ENCODE measurements at places on chromosomes 5 and 9. TPM values are rescaled to one million over a fixed set of nuclear protein-coding genes. Genes with fewer than 3 reads are reported as not detected.

DNA sequence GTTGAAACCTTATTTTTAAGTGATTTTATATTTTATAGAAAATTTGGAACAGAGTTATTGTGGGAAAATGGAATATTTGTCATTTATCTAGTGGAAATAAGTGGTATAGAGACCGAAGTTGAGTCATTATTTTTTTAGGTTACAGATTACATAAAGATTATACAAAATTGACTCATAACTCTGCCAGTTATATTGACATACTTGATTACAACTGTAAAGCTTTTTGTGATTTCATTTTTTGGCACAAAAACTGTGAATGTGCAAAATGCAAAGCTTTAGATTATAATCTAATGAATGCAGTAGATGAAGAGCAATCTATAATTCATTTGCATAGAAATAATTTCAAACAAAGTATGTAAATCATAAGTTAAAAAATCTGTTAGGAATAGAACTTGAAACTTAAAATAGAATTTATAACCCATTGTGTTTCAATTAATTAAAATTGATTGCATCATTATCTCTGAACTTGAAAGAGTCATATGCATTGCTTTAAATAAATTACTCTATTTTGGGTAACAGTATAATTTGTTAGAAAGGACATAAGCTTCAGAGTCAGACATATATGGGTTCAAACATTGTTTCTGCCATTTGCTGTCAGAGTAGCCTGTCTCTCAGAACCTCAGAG lies 280.4 kb downstream of the FER start:
- no peak for DNase-seq

DNA sequence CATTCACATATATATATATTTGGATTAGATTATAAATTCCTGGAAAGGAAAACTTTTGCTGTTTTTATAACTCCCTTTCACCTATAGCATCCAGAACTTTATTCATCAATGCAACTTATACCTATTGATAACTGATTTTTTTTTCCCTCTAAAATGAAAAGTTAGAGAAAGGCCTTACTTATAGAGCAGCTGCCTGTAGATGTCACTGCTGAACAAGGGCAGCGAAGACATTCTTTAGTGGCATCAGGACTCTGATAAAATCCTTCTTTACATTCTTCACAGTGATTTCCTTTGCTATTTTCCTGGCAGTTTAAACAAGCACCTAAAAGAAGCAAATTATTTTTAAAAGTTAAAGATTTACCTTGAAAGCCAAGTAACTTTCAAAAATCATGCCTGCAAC lies 32.3 kb upstream of the CDK5RAP2 start:
- DNase-seq = no peak

DNA sequence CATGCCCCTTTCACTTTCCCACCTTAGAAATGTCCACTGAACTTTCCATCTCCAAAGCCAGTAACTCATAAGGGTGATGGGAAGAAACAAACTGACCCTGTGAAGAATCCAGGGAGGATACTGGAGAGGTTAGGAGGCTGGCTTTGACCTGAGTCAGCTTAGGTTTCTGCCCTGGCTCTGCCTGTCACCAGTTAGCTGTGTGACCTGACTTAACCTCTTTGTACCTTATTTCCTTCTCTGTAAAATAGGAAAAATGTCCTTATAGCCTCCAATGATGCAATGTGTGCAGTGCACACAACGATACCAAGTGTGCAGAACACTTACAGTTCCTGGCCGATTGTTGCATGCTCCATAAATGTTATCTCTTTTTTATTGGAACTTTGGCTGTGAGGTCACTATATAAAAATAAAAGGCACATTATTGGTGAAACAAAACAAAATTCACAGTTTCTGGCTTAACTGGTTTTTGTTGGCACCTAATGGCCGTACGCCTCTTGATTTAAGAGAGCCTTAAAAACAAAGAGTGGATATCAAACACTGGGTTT lies 37.8 kb downstream of the GABRP start:
- DNase-seq = no peak

DNA sequence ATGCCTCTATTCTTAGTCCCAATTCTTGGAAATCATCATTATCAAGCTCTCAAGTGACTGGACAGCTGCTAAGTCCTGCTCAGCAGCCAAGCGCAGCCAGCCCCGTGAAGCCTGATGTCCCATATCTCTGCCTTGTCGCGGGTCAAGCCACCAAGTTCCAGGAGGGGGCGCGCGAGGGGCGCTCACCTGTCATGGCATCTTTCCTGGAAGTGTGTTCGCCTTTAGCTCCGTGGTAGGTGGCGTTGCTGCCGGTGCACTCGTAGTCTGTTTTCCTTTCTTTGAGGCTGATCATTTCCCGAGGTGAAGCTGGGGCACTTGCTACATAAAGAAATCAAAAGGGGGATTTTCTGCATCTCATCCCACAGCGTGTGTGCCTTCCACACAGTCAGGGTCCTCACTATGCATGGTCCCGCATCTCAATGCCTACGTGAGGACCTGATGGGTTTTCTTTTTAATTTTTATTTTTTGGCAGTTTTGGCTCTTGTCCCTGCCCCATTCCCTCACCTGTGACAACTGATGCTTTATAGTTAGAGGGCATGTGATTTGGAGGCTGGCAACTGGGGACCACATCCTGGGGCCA lies 227.0 kb upstream of the DAP start:
- DNase-seq = peak; percentile 61

DNA sequence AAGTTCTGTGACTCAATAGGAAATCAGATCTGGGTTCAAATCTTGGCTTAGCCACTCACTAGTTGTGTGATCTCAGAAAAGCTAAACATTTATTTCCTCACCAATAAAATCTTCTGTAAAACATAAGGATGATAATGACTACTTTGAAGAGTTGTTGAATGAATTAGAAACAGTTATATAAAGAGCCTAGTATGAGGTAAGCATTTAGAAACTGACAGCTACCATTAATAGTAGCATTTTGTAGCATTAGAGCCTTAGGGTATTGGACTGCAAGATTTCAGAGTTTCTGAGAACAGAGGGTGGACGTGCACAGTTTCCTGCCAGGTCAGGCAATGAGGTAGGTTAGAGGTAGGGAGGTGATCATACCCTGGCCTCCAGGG lies 293.2 kb downstream of the CWC27 start:
- no peak for DNase-seq

GRCh38 chr9:31347082-31347617 lies 1037.3 kb upstream of the ACO1 start:
- no peak for DNase-seq

DNA sequence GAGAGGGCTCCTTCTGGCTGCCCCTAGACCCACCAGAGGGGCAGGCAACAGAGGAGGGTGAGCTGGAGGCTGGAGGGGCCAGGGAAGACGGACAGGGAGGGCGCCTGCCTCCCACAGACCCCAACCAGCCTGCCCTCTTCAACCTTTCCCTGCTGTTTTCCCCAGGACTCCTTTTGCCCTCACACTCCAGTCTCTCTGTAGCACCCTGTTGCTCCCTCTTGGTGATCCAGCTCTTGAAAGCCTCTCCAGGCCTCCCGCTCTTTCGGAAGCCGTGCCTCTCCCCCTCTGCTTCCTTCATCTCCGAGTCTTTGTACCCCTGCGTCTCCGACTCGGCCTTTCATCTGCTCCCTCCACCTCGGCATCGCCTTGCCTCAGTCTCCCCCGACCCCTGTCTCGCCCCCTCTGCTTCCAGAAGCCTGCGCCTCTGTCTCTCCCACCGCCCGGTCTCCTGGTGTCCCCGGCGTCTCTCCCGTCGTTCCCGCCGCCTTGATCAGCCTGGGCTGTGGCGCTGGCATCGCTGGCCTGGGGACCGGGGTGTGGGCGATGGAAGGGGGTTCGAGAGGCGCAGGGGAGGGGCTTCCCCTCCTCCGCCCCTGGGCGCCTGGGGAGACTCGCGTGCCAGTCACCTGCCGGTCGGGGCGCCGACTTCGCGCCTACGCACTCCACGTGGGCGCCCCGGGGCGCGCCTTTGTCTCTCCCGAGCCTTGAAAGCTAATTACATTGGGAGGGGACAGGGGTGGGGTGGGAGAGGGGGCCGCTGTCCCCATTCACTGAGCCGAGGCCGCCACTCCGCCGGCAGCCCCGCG lies 5.3 kb upstream of the PRDM12 start:
- DNase-seq = no peak

DNA sequence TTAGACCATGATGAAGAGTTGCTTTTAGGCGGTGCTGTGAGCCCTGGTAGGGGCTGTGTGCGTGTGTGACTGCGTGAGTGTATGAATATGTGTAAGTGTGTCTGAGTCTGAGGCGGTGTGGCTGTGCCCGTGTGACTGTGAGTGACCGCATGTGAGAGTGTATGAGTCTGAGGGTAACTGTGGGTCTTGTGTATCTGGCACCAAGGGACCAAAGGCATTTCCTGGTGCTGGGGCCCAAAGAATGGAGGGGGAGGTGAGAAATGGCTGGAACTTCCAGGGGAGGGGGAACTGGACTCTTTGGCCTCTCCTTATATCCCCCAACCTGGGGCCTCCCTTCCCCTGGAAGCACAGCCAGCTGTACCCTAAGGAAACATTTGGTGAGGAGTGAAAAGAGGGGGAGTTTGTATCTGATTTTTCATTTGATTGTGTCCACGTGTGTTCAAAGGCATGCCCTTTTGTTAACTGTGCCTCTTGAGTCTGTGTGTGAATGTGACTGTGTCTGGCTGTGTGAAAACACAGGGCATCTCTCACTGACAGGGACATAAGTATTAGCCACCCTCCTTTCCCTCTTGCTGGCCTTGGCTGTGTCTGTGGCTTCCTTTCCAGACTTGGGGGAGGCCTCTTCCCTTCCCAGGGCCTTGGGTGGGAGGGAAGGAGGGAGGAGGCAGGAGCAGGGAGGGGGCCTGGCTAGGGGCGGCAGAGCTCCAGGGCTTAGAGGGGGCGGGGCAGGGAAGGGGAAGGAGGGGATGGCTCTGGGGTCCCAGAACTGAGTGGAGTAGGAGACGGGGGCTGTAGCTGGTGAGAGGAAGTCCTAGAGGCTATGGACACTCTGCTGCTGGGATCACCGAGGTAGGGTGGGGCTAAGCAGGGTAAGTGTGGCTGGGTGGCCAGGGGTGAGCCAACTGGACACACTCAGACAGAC lies 1.4 kb downstream of the IL11RA start:
- DNase-seq = peak; percentile 19

DNA sequence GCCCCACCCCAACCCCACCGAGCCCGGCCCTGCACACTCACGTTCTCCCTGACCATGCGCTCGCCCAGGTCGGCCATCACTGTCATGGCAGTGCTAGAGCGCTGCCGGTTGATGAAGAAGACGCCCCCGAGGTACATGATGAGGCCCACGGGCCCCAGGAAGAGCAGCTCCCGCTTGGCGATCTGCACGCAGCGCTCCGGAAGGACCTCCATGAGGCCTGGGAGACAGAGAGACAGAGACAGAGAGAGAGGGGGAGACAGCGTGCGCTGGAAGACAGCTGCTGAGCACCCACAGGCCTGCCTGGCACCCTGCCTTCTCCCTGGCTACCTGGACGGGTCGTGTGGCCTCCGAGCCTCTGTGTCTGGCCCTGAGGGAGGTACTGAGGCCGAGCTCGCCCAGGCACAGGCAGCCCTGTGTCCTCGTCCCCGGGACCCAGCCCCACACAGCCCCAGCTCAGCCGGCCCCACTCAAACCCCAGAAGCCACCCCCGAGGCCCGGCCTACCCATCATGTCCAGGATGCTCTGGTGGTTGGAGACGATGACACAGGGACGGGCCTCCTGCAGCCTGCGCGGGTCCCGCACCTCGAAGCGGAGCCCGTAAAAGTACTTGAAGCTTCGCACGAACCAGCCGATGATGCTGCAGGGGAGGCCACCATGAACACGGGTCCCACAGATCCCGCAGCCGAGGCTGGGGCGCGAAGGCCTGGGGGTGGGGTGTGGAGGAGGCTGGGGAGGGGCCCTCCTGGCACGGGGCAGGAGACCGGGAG lies 10.2 kb downstream of the AGPAT2 start:
- no peak for DNase-seq

DNA sequence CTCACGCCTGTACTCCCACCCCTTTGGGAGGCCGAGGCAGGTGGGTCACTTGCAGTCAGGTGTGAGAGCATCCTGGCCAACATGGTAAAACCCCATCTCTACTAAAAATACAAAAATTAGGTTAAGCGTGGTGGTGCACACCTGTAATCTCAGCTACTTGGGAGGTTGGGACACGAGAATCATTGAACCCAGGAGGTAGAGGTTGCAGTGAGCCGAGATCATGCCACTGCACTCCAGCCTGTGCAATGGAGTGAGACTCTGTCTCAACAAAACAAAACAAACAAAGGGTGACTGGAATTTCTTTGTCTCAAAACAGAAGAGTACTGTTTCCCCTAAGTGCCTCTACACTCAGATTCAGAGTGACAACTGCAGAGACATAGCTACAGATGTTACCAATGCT lies 116.1 kb downstream of the AP3B1 start:
- no peak for DNase-seq

- no peak for DNase-seq
These were observed 24.9 kb downstream of the NIM1K start for GRCh38 chr5:43216941-43217340.

GRCh38 chr9:137948642-137949041 lies 71.1 kb downstream of the CACNA1B start:
- DNase-seq = no peak

Gene RANBP3L
- 21.6 TPM for total RNA-seq

Gene INSL6
- not detected for total RNA-seq

Gene TENT4A
- 27.0 TPM for total RNA-seq

Measured in tibial nerve (tissue), 4 donors.